ENCODE measurements at places on chromosomes 11 and 22.

DNA sequence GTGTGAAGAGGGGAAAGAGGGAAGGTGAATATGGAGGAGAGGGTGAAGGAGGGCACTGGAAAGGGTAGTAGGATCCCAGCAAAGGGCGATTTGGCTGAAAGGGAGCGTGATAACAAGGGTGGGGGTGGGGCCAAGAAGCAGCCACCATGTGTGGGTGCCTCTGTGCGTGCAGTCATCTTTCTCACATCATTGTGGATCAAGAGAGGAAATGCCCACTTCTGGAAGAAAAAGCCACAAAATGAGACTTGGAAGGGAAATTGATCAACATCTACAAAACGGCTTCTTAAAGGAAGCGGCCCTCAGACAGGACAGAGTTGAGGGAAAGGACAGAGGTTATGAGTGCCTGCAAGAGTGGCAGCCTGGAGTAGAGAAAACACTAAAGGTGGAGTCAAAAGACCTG, 1.2 kb upstream of the CXCR5 start:
- DNase-seq = peak; percentile 55

- no peak for DNase-seq
These were observed 9.7 kb downstream of the PDGFD start for GRCh38 chr11:104154296-104154695.

DNA sequence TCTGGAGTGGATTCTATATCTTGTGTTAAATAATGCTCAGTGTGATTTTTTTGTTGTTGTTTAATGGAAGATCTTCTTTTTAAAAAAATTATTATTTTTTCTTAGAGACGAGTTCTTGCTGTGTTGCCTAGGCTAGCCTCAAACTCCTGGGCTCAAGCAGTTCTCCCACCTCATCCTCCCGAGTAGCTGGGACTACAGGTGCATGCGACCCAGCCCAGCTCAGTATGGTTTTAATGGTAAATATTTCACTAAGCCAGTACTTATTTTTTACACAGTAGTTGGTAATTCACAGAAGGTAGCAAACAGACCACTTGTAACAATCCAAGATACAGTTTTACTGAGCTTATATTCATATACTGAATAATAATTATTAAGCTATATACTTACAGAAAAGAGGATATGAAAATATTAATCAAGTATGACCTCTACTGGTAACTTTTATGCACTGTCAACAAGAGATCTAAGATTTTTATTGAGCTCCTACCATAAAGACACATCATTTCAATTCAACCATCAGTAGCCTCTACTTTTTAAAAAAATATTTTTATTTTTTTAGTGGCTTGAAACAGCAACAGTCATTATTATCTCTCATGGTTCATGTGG, 6.1 kb upstream of the CD59 start:
- no peak for DNase-seq

GRCh38 chr11:128516886-128517285, 70.5 kb downstream of the ETS1 start:
- no peak for DNase-seq

DNA sequence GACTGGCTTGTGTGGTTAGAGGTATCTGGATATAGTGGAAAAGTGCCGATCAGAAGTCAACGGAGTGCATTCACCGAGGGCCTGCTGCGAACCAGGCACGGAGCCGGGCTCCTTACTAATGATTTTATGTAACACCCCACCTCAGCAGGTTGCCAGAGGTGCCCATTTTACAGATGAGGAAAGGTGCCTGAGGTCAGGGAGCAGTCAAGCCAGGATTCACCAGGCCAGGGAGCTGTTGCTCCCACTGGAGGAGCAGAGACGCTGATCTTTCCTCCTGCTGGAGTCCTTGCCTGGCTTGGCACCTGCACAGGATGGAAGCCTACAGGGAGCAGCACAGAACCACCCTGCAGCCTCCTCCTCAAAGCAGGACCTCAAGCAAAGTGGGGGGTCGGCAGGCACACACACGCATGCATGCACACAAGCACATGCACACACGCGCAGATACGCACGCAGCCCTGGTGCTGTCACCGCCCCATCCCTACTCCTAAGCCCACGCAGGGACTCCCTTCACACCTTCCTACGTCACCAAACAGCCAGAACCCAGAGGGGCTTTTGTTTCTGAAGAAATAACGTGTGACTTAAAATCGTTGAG, 16.2 kb downstream of the RSPH14 start:
- no peak for DNase-seq

DNA sequence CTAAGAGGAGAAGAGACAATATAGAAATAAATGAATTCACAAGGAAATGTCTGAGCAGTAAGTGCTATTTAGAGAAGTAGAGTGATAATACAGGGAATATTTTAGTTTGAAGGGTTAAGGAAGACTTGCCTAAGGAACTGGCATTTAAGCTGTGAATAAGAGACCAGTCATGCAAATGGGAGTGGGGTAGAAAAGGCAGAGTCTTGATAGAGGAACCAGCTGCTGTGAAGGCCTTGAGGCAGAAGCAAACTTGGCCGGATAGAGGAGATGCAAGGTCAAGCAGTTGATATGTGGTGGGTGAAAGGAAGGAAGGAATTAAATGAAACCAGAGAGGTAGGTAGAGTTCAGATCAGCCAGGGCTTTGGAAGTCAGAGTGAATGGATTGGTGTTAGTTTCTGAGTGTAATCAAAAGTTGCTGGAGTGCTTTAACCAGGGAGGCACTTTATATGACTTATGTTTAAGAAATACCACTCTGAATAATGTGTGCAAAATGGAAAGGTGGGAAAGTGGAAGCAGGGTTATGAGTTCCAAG, 198.4 kb upstream of the SESN3 start:
- no peak for DNase-seq

DNA sequence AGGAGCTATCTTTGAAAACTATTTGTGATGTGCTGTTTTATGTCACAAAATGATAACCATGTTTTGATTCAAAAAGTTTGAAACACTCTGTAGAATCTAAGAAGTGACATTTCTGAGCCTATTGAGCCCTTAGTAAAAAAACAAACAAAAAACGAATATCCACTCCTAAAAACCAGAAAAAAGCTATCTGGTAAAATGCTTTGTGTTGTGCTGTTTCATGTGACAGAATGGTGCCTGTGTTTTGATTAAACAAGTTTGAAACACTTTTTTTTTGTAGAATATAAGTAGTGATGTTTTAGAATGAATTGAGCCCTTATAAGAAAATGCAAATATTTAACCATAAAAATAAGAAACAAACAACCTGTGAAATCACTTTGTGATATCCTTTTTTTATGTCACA, 105.2 kb upstream of the VPREB1 start:
- DNase-seq = no peak

DNA sequence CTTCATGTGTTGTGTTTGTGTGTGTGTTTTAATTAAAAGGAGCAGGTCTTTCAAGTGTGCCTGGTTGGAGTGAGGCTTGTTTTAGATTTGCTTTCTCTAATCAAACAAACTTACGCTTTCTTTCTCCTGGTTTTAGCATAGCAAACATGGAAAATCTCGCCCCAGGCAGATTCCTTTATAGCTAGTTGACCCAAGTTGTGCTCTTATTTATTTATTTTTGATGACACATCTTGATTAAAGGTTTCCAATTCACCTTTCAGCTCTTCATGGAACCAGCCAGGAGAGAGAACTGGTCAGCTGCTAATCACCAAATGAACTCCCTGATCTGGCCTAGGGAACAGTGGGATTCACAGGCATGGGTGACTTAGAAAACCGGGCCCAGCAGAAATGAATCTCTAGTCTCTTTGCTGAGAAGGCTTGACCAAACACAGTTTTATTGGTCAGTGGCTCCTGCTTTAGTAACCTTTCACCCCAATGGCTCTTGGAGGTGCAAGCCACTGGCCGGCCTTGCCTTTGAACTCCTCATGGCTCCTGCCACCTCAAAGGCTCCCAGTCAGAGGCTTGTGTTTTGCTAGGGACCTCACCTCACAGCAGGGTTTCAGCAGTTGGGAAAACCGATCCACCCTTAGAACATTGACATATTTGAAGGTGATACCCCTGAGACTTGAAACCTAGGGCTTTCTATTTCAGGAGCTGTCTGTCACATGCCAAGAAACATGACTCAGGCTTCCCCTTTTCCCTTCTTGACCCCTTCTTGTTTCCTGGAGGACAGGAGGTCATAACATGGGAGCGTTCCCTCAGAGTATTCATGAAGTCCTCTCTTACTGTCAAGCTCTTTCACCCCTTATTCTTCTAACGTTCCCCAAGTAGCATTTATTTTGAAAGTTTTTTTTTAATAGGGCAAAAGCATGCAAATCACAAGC, 48.8 kb downstream of the EXT2 start:
- no peak for DNase-seq

GRCh38 chr22:43996170-43996980, 27.7 kb upstream of the PARVB start:
- DNase-seq = peak; percentile 80

DNA sequence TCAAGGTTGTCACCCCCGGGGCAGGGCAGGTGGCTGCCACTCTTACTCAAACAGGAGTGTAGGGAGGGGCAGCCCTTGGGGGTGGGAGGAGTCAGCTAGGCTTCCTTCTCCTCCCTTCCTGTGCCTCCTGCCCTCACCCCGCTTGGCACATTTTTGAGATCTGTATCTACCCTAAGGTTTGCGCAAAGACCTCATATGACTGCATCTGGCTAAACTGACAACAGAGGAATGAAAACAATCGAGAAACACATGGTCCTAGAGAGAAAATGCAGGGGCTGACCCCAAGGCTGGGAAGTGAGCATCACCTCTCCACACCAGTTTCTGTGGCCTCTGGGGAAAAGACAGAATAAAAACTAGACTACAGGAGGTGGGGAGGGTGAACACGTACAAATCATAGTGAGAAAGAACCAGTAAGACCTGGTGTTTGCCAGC, 28.1 kb downstream of the IGSF9B start:
- DNase-seq = peak; percentile 74

GRCh38 chr11:134236834-134237556, 12.5 kb downstream of the VPS26B start:
- no peak for DNase-seq

Measured in CD4-positive, alpha-beta T cell (primary cell).